ENCODE measurements at places on chromosomes 12 and 14.

DNA sequence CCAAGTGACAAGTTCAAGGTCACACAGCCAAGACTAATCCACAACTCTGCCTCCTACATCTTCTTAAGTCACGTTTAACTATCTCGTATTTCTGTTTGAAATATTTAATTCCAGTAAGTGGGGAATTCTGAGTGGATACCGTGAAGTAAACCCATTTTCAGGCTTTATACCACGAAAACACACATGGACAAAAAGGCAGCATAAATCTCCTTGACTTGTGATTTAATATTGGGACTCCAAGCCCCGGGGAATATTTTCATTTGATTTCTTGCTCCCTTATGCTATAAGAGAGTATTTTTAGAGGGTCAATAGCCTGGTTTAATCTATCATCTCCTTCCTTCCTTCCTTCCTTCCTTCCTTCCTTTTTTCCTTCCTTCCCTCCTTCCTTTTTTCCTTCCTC lies 716.7 kb downstream of the VRK1 start:
- no peak for DNase-seq

DNA sequence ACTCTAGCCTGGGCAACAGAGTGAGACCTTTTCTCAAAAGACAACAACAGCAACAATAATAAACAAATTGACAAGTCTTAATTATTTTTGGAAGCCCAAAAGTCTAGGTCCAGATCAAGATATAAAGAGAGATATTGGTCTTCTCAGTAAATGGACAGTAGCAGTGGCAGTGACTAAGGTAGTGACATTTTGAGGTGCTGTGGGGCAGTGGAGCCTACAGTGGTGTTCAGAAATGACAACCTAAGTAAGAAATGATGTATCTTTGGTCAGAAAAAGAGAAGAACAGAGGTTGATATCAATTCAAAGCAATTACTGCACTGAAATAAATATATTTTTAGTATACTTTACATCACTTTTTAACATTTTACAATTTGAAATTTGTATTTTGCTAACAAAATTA lies 20.7 kb downstream of the METTL25 start:
- DNase-seq, result no peak

DNA sequence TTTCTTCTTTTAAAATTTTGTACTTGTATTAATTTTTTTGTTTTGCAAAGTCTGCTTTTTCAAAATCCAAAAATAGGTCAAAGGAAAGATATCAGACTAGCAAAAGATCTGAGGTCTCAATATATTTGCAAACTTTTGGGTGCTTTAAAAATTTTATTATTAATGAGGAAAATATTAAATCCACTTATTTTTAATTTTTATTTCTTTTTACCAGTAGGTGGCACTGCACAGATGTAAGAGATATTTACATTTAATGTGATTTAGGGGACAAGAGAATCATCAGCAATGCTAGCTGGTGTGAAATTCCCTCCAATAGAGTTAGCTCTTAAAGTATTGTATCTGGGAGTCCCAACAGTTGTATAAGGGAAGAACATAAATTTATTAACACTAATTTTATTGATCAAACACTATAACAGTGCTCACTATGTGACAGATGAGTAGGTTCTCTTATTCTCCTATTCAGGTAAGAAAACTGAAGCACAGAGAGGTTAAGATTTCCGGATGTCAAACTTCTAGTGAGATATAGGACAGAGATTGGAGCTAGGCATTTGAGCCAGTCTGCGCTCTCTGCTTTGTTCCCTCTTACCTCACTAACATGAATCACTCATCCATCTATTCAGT lies 30.5 kb downstream of the ALX1 start:
- no peak for DNase-seq

DNA sequence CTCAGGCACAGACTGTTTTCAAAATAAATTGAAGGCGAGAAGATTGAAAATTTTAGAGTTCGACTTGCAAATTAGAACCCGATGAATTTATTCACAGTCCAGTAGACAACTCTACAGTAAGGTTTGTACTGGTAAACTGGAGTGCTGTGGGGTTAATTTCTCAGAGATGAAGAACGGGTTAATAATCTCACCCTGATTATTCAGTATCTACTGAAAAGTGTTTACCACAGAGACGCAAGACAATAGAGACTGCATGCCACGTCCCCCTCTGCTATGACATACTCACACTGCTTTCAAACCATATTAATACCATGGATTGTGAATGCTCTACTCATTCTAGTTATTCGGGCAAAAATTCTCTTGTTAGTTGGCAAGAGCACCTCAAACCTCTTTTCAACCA lies 36.1 kb downstream of the CFL2 start:
- no peak for DNase-seq

- no peak for DNase-seq
These were observed 27.9 kb downstream of the TMCC3 start for GRCh38 chr12:94622475-94622874.

DNA sequence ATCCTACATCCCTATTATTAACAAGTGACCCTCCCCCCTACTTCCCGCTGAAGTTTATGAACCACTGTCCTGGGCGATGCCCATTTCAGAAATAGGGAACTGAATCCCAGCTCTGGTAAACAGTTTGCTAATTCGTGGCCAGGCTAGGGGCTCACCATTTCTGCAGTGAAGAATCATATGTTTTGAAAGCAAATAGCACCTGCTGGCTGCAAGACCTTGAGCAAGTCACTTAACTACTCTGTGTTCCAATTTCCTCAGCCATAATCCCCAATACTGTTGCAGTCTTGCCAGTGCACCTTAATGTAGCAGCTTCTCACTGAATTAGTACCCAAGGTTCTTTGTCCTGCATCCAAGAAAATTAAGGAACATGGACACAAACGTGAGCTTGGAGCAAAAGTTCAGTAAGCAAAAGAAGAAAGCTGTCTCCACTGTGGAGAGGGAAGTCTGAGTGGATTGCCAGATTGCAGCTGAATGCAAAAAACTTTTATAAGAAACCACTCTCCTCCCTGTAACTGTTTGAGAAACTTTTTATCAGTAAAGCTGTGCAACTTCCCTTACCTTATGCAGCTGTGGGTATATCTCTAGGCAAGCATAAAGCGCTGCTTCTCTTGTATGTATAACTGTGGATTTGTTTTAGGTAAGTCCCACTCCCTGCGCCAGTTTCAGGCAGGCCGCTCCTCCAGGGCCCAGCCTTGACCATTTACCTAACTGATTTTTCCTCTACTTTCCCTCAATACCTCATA lies 824 bp downstream of the OAS1 start:
- peak; percentile 15 for DNase-seq

- DNase-seq, result no peak
These were observed 159.3 kb downstream of the PDE3A start for GRCh38 chr12:20527417-20528163.

GRCh38 chr14:50039734-50040400 lies 76.5 kb downstream of the VCPKMT start:
- DNase-seq, result peak; percentile 34

DNA sequence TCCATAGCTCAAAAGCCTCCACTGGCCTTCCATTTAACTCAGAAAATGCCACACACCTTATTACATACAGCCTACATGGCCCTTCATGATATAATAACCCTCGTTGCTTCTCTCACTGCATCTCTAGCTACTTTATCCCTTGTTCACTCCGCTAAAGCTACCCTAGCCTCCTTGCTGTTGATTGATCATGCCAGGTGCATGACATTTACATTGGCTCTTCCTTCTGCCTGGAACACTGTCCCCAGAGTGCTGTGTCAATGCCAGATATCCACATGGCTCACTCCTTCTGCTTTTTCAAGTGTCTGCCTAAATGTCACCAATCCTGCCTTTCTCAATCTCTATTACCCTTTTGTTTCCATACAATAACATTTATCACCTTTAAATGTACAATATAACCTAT lies 58.3 kb downstream of the CAND1 start:
- no peak for DNase-seq

DNA sequence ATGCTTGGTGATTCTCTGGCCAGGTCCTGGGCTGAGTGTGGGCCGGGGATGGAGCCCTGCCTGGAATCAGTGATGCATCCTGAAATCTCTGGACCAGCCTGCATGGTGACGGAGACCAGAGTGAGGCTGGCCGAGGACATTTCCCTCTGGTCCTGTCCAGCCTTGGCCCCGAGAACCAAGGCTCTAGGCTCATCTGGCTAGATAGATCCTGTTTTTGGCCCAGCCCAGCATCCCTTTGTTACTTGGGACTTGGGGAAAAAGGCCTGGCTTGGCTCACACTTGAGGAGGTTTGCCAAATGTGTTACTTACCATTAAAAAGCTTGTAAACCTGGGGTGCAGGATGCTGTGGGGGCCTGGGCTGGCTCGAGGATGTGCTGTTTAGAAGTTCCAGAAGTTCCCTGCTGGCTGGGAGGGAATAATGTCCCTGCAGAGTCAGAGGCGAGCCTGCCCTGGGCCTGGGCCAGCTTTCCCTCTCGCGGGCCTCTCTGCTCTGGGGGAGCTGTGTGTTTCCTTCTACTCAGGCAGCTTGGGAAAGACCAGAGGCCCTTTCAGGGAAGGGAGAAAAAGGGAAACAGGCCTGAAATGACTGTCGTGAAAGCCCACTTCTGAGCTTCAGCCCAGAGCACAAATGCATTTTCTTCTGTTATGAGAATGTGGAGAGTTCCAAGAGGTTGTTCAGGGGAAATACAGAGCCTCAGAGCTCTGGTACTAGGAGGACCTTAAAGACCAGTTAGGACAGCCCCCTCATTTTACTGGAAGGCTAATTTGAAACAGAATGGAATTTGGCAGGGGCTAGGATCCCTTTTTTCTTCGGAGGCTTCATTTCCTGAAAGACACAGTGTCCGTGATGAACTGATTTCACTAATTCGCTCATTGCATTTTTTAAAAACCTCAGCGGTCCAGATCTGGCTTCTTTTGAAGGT lies 47.2 kb upstream of the CTDSP2 start:
- DNase-seq, result no peak

GRCh38 chr12:49478949-49479664 lies 59.7 kb upstream of the KCNH3 start:
- no peak for DNase-seq

GRCh38 chr14:22837114-22837749 lies 847 bp downstream of the MMP14 start:
- no peak for DNase-seq

- DNase-seq, result no peak
These were observed 127.1 kb downstream of the NELL2 start for GRCh38 chr12:44748950-44749468.

DNA sequence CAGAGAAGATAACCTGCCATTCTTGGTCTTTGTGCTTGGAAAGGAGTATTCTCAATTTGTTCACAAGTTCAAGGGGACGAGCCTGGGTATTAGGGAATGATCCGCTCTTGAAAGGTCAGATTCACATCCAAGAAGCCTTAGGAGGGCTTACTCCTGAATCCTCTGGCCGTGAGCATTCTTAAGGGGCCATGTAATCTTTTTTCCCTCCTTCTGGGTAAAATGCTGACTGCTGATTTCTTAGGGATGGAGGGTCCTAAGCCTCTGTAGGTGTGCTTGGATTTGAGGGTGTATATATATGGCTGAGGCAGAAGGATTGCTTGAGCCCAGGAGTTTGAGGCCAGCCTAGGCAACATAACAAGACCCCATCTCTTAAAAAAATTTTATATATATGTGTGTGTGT lies 149.1 kb downstream of the TSPAN9 start:
- no peak for DNase-seq

DNA sequence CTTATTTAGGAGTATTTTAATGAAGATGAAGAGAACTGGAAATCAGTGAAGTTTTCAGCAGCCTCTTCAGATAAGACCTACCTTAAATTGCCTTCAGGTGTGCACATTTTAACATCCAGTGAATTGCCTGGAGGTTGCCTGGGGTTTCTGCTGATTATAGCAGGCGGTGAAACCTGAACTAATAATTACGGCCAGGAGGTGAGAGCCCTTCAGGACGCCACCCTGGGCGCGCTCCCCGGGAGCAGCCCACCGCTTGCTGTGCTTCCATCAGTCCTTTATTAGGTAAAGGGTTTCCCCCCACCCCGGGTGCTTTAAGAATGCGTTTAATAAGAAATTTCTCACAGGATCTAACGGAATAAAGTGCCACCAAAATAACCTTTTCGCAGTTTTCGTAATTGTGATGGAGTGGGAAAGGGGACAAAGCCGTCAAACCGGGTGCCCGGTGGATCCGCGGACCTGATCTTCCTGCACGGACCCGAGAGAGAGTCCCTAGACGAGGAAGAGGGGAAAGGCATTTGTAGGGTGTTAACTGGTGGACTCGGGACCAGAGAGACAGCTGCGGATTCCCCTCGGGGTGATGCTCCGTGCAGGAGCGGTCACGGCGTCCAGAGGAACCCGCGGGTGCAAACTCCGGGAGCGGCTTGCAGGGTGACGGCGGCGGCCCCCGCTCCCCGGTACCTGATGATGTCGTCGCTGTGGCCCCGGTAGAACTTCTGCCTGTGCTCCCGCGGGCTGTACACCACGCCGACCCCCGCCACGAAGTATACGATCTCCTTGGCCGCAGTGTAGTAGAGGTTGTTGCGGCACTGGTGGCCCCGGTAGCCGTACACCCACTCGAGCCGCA lies 902 bp downstream of the EML5 start:
- DNase-seq, result no peak

- no peak for DNase-seq
These were observed 49.2 kb downstream of the FGD4 start for GRCh38 chr12:32448586-32448985.

DNA sequence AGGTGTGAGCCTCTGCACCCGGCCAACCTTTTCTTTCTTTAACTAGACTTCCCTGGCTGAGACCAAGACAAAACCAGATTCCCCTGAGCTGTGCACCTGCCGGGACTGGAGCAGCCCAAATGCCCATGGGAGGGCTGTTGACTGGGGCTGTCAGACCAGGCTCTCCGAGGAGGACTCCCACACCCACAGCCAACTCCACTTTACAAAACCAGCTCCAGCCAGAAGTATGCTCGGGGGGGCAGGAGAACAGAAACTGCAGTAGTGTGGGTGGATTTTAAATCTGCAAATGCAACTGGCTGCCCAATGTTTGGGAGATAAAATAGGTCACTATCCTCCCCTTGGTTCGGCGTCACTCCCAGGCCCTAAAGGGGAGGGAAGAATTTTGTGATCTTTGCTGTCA lies 78.5 kb downstream of the VCPKMT start:
- DNase-seq, result no peak

GRCh38 chr12:85794531-85794930 lies 41.7 kb downstream of the RASSF9 start:
- DNase-seq, result no peak

GRCh38 chr14:53432378-53432802 lies 279.3 kb upstream of the DDHD1 start:
- peak; percentile 1 for DNase-seq

DNA sequence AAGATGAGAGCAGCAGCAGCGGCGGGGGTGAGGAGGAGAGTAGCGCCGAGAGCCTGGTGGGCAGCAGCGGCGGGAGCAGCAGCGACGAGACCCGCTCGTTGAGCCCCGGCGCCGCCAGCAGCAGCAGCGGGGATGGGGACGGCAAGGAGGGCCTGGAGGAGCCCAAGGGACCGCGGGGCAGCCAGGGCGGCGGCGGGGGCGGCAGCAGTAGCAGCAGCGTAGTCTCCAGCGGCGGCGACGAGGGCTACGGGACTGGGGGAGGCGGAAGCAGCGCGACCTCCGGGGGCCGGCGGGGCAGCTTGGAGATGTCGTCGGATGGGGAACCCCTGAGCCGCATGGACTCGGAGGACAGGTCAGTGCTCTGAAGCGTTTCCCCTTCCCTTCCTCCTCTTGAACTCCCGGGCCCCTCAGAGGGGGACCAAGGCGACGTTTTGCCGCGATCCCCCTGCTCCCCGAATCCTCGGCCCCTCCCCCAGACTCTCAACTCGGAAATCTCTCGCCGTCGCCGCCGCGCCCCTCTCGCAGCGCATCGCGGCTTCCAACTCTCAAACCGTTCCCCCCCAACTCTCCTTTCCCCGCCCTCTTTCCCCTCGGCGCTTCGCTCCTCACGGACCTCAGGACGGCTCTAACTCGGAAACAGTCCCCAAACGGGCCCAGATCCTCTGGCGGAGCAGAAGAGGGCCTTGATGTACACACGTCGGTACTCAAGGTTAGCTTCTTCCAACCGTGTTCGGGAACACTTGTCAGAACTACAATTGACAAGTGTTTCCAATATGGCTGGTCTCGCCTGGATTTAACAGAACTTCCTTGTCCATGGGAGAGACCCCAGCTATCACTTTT lies 947 bp downstream of the AEBP2 start:
- peak; percentile 70 for DNase-seq

Measured in CD4-positive, alpha-beta T cell treated with Interleukin-17A for 1 hour (primary cell).